NCI-H1105 (cell line): ENCODE measurements at places on chromosomes 3 and 15.

- DNase-seq = no peak
Observed at GRCh38 chr15:49083401-49084284, 37.4 kb upstream of the SECISBP2L start.

DNA sequence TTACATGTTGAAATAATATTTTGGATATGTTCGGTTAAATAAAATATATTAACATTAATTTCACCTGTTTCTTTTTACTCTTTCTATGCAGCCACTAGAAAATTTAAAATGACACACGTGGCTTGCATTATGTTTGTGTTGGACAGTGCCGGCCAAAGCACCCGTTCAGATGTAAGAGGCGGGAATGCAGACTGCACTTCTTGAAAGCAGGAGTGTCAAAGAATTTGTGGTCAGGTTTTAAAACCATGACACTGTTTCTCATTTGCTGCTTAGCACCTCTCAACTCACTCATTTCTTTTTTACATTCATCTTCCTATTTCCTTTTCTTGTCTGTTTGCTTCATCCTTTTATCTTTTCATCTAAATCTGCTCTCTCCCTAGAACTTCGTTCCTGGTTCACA, 35.3 kb upstream of the MINAR1 start:
- DNase-seq = no peak

DNA sequence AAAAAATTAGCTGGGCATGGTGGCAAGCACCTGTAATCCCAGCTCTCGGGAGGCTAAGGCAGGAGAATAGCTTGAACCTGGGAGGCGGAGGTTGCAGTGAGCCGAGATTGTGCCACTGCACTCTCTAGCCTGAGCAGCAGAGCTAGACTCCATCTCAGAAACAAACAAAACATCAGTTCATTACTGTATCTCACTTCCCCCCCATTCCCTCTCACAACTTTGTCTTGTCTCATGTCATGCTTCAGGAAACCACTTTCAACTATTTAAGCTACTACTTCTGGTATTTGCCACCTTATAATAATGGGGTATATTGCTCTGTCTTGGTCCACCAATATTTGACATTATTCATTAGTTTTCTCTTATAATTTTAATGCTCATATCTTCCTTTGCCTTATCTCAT, 26.2 kb downstream of the PIK3CA start:
- DNase-seq = no peak

GRCh38 chr3:141336672-141337522, 31.4 kb upstream of the ZBTB38 start:
- no peak for DNase-seq

DNA sequence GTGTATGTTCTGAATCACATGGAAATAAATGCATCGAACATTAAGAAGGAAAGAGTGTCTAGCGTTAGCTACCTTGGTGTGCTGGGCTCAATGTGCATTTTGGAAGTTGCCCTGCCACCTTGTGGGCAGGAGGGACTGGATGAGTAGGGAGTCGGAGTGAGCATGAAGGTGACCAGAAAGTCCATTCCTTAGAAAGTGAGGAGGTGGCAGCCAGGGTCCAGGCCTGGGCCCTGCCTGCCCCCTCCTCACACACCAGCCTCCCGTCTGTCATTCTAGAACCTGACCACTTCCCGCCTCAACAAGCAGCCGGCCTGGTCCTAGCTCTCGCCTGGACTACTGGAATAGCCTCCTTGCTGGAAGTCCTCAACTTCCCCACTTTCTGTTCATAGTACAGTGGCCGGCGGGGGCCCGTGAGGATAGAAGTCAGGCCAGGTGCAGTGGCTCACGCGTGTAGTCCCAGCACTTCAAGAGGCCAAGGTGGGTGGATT, 10.2 kb upstream of the GATA2 start:
- no peak for DNase-seq

GRCh38 chr3:98968824-98969223, 67.3 kb upstream of the DCBLD2 start:
- no peak for DNase-seq

GRCh38 chr15:63090472-63090871, 31.2 kb upstream of the LACTB start:
- no peak for DNase-seq

DNA sequence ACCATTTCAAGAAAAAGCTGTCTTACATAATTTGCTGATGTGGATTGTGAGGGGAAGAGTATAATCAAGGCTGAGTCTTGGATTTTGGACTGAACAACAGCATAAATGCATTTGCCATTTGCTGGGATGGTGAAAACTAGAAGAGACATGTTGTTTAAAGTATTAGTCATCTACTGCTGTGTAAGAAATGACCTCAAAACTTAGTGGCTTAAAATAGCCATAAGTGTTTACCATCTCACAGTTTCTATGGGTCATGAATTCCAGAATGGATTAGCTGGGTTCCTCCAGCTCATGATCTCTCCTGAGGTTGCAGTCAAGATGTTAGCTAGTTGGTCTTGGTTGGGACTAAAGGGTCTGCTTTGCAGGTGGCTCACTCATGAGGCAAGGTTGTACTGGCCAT, 66.2 kb downstream of the SCN11A start:
- no peak for DNase-seq
